Gastroesophageal sphincter (tissue), 4 donors: ENCODE measurements at places on chromosomes 5 and 9.
A peak's percentile ranks its signal among the peaks of the same experiment; 100 is the strongest.

GRCh38 chr9:125541840-125542243 lies 165.2 kb downstream of the MAPKAP1 start:
- no peak for ATAC-seq

DNA sequence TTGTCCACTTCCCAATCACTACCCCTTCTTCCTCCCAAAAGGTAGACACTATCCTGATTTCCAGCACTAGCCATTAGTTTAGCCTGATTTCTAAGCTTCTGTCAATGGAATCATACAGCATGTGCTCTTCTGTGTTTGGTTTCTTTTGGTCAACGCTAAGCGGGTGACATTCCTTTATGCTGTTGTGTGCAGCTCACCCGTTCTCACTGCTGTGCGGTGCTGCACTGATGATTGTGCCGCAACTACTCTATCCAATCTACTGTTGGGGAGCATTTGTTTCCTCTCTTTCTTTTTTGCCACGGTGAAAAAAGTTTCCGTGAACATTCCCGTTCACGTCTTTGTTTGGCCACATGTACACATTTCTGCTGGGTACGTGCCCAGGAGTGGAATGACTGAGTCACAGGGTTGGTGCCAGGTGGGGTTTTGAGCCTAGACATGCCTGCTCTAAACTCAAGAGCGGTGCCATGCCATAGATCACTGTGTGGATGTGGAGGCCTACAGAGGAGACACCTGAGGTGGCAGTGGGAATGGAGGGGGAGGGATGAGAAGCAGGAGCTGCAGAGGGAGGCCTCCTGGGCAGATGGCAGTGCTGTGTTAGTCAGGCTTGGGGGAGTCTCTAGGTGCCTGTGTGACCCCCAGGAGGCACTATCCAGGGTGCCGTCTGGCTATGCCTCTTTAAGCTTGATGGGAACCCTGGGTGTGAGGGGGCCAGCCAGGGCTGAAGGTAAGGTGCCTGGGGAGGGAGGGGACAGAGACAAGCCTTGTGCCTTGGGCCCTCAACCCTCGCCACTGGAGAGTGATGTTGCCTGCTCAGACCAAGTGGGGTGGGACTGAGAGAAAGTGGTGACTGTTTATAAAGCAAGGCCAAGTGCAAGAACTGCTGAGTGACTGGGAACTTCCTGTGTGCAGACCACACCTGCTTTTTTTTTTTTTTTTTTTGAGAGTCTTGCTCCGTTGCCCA lies 11.4 kb upstream of the ANKRD33B start:
- no peak for ATAC-seq

GRCh38 chr5:55363856-55364255 lies 56.1 kb downstream of the MTREX start:
- ATAC-seq: no peak

DNA sequence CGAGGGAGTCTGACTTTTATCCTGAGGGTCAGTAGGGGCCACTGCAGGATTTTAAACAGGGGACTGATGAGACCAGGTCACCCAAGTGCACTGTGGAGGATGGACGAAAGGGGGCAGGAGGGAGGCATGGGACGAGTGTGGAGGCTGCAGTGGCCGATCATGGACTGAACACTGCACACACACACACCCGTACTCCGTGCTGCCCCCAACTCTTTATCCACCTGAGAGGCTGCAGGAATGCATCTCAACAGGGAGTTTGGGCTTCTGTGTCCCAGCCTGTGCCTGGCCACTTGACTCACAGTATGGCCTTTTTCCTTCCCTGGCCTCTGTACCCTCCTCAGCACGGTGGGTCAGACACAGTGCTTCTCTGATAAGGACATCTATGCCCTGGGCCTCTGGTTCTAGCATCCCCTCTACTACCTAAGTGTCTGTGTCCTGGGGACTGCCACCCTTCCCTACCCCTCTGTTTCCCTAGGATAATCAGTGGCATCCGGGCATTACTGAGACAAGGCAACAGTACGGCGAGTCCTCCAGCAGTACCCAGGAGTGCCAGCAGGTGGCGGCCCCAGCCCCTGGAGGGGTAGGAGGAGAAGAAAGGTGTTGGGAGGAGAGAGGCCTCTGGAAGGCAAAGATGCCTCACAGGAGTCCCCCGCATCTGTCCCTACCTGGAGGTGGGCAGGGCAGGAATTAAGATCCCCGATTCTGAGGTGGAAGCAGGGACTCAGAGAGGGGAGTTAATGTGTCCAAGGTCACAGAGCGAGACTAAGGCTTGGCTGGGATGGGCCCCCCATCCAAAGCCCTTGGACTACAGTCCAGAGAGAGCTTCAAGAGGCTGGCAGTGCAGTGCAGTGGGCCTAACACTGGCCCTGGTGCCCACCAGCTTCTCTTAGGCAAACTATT lies 5.1 kb upstream of the CDX1 start:
- peak; percentile 71 for ATAC-seq

- no peak for ATAC-seq
These were observed 16.2 kb downstream of the PRRC2B start for GRCh38 chr9:131410044-131410491.

- ATAC-seq: no peak
These were observed 11.3 kb upstream of the EXOC3 start for GRCh38 chr5:431711-432050.

GRCh38 chr5:155015239-155015638 lies 1.7 kb downstream of the KIF4B start:
- ATAC-seq: no peak

- ATAC-seq: no peak
These were observed 19.6 kb downstream of the UGCG start for GRCh38 chr9:111916234-111916645.

DNA sequence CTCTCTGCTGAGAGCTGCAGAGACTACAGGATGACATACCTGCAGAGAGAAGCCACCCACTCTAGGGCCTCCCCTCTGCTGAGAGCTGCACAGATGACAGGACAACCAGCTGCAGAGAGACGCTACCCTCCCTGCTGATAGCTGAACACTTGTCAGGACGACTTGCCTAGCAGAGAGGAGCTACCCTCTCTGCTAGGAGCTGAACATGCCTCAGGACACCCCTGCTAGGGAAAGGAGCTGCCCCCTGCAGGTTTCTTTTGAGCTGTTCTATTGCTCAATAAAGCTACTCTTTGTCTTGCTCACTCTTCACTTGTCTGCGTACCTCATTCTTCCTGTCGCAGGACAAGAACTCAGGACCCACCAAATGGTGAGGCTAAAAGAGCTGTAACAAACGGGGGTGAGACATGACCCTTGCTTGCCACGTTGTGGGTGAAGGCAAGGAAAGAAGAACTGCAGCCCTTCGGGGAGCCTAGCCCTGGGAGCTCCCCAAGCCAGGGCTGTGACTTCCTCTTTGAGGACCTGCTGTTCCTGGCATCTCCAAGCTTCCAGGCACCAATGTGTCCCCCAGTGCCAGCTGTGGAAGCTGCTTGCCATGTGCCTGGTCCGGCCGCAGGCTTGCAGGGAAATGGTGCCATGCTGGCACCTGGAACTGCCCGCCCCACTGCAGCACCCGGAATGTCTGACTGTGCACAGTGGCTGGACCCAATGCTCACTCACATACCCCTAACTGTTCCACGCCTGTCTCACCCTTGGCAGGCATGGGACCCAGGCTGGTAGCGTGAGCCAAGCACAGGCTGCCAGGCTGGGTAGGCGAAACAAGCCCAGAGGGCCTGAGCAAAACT lies 5.1 kb upstream of the TESK1 start:
- no peak for ATAC-seq

- ATAC-seq: no peak
These were observed 50.1 kb upstream of the ADAMTS16 start for GRCh38 chr5:5089895-5090649.

DNA sequence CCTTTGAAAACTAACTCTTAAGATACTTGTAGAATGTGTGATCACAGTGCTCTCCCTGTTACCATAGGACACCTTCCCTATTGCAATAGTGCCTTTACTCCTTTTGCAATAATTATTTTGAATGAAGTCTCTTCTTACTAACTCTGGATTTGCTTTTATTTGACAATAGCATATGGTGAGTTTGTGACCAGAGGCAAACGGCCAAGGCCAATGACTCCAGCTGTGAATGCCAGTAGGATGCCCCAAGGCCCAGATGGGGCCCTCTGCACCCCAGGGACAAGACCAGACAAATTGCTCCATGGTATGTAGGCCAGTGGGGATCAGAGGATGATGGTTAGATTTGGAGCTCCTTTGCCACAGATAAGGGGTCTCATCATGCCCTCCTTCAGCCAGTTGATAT lies 116.9 kb downstream of the NPR3 start:
- no peak for ATAC-seq

DNA sequence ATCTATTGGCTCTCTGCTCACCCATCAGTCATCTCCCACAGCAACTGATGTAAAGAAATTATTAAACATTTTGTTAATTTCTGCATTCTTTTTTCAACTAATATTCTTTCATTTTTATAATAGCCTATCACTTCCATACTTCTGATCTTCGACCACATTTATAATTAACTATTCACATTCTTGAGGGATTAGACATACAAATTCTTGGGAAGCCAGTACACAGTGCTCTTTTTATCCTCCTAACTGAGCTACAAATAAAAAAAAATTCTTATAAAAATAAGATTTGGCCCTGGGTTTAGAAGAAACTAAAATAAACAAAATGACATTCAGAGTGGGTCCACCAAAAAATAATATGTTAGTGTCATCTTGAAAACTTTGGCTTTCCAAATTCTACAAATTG lies 103.7 kb upstream of the ITGA1 start:
- no peak for ATAC-seq

DNA sequence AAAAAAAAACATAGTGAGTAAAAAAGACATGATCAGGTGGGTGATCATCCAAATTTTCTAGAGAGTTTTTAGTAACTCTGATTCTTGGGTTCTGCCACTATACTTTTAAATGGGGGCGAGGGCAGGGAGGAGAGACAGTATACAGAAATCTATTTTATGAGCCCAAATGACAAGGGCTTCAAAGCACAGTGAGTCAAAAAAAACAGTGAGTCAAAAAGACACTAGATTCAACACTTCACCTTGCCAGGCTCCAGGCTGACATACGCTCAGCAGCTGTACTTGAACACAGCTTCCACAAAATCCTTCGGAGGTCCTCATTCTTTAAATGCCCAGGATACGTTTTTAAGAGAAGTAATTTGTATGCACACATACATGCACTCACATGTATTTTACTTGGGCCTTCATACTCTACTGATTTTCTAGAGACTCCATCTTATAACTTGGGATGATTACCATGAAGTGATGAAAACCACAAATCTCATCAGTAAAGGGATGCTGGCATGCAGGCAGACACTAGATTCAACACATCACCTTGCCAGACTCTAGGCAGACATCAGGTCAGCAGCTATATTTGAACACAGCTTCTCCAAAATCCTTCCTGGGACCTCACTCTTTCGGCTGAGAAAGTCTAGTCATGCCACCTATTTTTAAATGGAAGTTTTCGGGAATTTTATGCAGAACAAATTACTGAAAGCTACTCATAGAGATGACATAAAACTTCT lies 28.8 kb downstream of the NR3C1 start:
- ATAC-seq: no peak

DNA sequence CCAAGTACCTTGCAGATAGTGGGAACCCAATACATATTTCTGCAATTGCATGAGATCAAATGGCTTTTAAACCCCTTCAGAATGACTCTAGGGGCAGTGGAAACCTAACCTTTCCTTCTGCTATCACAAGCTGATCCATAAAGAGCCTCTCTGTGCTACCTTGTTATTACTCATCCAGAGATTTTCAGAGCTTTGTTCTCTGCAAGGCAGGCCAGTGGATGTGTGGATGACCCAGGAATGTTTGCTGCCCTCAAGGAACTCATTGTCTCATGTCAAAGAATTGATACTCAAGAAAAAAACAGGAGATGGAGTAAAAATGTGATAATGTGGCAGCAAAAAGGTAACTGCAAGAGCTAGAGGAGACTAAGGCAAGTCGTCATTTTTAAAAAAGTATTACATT lies 164.1 kb downstream of the HMHB1 start:
- ATAC-seq: no peak

DNA sequence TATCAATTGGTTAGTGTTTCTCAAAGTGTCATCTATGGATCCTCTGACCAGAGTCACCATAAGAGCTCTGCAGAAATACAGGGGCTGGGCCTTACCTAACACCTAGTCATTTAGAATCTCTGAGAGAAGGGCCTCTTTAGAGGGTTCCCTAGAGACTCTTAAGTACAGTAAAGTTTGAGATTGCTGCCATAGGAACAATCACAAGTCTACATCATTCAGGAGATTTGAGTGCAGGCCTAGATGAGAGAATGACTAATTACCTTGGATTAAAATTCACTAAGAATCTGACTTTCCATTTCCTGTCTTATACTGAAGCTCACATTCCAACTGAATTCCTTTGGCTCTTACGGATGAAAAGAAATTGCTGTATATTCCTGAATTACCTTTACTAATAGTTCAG lies 182.1 kb upstream of the PTGER4 start:
- ATAC-seq: no peak

- ATAC-seq: no peak
These were observed 90.0 kb downstream of the TMEM167A start for GRCh38 chr5:82987188-82987587.

DNA sequence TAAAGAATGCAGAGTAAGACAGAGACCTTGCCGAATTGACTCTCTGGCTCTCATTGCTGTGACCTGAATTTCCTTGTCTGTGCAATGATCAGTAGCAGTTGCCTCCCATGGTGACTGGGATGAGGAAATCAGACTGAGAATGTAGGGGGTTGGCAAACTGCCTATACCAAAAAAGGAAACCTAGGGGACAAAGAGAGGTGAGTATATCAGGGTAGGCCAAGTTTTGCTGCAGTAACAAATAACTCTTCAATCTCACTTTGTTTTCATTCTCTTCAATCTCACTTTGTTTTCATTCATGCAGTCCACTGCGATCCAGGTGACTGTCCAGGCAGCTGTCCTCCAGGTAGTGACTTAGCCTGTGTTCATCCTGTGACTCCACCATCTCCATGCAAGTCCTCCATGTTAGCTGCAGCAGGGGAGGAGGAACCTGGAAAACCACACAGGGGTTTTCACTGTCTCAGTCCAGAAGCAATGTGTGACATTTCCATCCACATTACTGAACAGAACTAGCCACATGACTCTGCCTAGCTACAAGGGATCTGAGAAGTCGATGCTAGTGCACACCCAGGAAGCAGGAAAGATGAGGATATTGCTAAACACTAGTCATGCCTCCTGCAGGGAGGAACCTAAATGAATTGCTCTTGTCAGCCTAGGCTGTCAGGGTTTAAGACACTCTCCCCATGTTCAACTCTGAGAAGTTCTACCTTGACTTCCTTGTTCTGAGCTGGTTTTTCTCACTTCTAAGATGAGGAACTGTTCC lies 26.0 kb downstream of the TMEM174 start:
- ATAC-seq: no peak

- ATAC-seq: no peak
These were observed 309.2 kb downstream of the CTNND2 start for GRCh38 chr5:11595045-11595444.
